Astrocyte of the spinal cord (primary cell): ENCODE measurements at places on chromosomes 5 and 9.
A peak's percentile ranks its signal among the peaks of the same experiment; 100 is the strongest.

GRCh38 chr9:37415011-37415719 is 7.3 kb upstream of the GRHPR start:
- peak; percentile 74 for DNase-seq

GRCh38 chr9:18379073-18379811 is 94.7 kb upstream of the ADAMTSL1 start:
- peak; percentile 89 for DNase-seq

DNA sequence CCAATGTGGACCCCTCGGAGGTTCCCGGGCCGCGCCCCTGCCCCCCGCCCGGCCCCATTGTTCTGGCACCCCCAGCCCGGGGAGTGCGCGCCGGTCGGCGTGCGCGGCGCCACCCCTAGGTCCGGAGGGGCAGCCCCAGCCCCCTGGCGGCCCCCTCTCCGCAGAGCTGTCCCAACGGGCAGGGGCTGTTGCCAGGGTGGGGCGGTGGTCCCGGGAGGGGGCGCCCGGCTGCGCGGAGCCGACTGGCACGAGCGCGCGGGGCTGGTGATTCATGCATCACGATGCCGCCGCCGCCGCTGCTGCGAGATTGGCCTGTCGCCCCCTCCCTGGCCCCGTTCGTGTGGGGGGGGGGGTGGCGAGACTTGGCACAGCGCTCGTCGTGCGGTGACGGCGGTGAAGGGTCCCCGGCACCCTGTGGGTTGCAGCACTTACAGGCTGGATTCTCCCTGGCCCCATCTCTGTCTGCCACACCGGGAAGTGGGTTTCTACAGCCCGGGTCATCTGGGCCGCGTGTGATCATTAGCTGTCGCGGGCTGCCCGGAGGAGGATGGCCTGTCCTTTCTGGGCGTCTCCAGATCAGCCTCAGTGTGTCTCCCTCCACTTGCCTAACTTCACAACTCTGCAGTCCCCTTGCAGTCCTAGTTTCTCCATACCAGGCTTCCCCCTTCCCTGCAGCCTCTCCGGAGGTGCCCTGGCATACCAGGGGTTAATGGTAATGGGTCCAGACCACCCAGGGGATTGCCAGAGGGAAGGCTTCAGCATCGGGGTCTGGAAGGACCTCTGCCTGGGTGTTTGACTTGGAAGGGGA is 858 bp downstream of the NCS1 start:
- DNase-seq, result no peak

DNA sequence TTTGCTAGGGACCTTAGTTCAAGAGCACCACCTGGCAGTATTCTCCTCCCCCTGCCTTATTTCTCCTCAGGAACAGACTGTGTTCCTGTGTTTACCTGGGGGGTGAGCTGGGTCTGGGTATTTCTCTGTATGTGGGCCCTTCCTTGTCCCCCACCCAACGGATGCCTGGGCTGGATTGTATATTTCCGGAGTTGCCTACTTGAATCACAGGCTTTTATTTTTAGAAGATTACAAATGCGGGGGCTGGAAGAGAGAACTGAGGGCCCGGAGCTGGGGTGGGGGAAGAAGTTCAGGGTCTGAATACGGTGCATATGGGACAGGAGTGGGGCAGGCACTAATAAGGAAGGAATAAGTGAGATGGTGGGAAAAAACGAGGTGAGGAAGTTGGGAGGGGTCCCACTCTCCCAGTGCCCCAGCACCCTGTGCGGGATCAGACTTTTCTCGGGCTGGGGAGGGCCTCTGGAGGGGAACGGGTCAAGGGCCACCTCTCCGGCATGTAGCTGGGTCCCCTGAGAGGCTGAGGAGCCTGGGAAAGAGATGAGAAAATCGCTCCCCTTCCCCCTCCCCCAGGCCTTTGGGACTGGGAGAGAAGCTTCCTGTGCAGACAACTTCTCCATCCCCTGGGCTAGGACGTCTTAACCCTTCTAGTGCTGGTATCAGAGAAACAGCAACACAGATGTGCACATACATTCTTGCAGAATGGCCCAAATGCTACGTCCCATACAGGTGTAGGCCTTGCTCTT is 42.1 kb downstream of the PCDH1 start:
- DNase-seq, result peak; percentile 50

DNA sequence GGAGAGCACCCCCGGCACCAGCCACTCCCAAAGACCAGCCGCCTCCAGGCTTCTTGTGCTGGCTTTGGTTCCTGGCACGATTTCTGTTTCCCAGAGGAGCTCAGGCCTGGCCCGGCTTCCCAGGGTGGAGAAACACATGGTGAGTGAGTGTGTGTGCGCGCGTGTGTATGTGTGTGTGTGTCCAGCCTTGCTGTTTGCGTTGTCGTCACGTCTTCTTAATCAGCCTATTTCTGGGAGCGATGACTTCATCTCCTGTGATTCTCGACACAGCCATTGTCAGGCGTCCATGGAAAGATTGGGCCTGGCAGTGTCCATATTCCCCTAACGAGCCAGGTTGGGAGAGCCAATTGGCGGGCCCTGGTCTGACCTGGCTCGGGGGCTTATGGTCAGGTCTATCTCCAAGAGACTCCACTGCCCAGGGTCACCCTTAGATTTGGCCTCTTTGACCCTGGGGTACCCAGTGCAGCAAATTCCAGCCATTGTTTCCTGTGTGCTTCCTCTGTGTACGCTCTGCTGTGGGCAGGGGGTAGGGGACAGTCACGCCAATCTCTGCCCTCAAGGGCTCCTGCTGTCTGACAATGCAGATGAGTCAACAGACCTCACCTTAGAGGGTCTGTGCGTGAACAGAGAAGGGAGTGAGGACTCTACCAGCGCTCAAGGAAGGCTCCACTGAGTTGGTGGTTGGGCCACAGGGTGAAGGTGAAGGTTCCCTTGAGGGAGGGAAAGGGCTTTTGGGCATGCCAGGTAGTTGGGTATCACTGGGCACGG is 73.8 kb downstream of the DAB2IP start:
- peak; percentile 92 for DNase-seq

DNA sequence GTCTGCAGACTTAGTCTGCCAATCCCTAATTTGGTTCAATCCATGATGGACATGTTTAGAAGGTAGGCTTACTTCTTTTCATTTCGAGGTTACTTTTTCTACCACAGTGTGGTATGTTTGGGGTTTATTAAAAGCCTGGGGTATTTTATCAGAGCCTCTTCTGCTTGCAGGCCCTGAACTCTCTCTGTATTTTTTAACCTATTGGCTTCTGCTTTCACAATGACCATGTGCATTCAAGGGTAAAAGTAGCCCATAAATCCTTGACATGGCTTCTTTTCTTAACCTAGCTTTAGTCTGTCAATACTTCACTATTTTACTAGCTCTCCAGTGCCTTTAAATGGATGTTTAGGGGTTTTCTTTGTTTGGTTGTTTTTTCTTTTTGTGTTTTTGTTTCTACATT is 286.6 kb downstream of the FER start:
- no peak for DNase-seq

DNA sequence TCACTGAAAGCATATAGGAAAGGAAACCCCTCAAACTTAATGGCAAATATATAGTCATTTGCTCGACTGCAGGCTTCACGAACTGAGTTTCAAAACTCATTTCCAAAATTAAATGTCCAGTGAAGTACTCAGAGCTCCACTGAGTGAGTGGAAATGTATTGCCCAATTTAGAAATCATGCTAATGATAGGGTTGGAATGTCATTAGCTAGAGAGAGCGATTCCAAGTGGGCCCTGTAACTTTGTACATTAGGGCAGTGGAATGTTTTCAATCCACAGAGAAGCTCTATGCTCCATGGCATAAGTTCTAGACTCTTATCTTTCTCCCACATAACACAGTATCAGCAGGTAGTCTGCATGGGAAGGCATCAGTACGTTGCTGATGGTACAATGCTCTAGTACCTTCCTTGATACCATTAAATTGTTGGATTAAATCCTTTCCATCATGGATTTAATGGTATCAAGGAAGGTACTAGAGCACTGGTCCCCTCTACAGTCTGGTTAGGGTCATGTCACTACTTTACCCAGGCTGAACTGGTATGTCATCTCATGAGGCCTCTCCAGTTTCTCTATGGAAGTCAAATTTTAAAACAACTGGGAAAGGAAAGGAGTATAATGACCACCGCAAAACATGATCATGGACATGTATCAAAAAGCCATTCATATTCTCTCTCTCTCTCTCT is 183.2 kb upstream of the RASEF start:
- DNase-seq, result no peak

DNA sequence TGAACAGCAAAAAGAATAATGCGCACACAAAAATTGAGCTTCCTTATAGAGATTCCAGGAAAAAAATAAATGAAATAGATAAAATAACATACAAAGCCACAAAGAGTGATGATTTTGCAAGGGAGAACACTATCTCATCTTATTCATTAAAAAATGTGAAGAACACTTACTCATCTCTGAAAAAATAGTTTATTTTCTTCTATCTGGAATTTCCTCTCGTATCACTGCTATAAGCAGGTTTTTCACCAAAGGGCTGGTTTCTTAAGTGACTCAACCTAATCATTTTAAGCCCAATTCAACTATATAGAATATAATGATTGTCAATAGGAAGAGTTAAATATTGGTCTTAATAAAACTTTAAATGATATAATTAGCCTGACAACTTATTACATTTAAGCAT is 504.9 kb downstream of the NR2F1-AS1 start:
- peak; percentile 37 for DNase-seq

DNA sequence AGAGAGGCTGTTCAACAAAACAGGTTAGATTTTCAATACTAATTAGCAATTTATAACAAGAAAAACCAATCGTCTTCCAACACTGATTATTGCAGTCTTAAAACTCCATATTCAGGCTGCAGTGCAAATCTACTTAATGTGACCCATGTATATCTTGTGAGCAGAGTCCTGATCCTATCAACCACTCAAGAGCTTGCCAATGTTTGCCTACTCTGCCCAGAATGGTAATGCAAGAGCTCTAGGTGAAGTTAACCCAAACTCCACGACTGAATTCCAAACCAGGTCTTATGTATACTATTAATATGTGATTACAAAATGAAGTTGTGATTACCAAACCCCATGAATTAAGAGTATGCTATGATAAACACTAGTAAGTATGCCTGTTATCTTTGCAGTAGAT is 17.1 kb downstream of the EFNA5 start:
- DNase-seq, result no peak

- DNase-seq, result no peak
Observed at GRCh38 chr9:4842734-4843133, 50.0 kb downstream of the RCL1 start.

DNA sequence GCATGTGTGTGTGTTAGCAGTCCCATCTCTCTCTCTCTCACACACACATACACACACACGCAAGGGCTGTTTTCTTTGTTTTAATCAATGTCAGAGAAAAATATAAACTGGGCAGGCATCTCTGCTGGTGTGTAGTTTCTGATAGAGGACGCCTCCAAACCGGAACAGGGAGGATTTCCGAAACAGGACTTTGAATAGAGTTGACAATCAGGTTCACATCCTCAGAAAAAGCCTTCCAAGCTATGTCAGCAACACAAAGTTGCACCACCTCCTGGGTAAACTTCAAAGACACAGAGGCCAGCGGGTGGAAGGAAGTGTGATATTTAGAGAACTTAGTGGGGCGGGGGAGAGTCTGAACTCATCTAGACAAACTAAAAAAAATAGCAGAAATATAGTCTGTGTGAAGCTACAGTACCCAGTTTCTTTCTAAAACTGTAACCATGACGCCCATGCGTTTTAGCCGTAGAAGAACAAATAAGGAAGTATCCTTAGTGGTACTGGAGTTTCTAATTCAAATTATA is 1.2 kb downstream of the ST8SIA4 start:
- peak; percentile 52 for DNase-seq

- no peak for DNase-seq
Observed at GRCh38 chr5:144510845-144511579, 340.3 kb downstream of the KCTD16 start.

GRCh38 chr5:2724831-2725230 is 26.6 kb downstream of the IRX2 start:
- no peak for DNase-seq

DNA sequence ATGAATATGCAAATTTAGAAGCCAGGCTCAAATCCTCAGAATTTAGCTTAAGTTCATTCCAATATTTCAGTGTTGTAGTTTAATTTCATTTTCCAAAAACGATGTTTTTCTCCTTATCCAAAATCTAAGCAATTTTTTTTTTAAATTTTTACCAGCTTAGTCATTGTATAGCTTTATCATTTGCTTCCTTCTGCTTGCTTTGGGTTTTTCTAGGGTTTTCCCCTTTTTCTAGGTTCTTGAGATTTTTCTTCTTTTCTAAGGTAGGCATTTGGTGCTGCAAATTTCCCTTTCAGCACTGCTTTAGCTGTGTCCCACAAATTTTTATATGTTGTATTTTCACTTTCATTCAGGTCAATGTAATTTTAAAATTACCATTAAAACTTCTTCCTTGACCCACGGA is 34.4 kb upstream of the CCDC112 start:
- no peak for DNase-seq

GRCh38 chr9:120900824-120901223 is 23.8 kb upstream of the PHF19 start:
- no peak for DNase-seq

GRCh38 chr9:27258662-27259061 is 38.3 kb downstream of the EQTN start:
- no peak for DNase-seq

DNA sequence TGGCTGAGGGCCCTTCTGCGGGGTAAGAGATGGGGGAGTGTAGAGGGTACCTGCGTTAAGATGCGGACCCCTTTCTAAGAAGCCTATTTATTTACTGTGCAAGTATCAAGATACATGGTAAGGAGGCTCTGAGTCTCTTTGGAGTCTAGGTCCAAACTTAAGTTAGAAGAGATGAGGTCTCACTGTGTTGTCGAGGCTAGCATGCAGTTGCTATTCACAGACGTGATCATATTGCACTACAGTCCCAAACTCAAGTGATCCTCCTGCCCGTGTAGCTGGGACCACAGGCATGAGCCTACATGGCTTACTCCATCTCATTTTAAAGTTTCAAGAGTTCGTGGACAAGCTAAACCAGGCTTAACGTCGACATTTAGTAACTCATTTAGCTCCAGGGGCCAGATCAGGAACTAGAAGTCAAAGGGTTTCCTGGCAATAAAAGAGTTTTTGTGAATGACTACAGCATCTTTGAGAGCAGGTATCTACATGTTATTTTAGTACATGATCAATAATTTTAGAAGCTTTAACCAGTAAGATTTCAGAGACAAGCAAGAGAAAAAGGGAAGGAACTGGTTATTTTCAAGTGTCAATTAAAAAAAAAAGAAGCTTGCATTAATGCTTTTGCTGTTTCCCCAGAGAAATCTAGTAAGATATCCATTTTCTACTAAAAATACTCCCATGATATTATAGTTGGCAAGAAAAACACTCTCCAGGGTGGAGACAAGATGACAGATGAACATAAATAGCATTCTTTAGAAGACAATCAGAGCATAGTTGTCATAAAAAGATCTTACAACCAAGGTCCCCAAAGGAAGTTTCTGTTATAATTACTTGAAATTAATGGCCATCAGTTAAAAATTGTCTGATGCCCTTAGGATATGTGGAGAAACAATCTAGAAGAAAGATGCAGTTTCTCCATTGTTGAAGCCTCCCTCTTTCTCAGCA is 141.3 kb downstream of the SCAMP1 start:
- peak; percentile 46 for DNase-seq
